ENCODE measurements at places on chromosomes 5 and 9. TPM values are rescaled to one million over a fixed set of nuclear protein-coding genes. Genes with fewer than 3 reads are reported as not detected.
A peak's percentile ranks its signal among the peaks of the same experiment; 100 is the strongest.

The RAB24 gene
- 117 TPM for polyA plus RNA-seq

The PLAC8L1 gene
- polyA plus RNA-seq = 0.55 TPM

The SPINK4 gene
- not detected for polyA plus RNA-seq

- no peak for DNase-seq
These were observed 19.6 kb downstream of the BAAT start for GRCh38 chr9:101365181-101365580.

GRCh38 chr5:53359916-53360517 is 120.4 kb upstream of the FST start:
- DNase-seq = no peak

The PDE4D gene
- polyA plus RNA-seq = 2.4 TPM

- DNase-seq = no peak
These were observed 28.4 kb upstream of the DPYSL3 start for GRCh38 chr5:147538236-147538635.

- DNase-seq = no peak
These were observed 62.4 kb downstream of the SLC28A3 start for GRCh38 chr9:84278130-84278529.

DNA sequence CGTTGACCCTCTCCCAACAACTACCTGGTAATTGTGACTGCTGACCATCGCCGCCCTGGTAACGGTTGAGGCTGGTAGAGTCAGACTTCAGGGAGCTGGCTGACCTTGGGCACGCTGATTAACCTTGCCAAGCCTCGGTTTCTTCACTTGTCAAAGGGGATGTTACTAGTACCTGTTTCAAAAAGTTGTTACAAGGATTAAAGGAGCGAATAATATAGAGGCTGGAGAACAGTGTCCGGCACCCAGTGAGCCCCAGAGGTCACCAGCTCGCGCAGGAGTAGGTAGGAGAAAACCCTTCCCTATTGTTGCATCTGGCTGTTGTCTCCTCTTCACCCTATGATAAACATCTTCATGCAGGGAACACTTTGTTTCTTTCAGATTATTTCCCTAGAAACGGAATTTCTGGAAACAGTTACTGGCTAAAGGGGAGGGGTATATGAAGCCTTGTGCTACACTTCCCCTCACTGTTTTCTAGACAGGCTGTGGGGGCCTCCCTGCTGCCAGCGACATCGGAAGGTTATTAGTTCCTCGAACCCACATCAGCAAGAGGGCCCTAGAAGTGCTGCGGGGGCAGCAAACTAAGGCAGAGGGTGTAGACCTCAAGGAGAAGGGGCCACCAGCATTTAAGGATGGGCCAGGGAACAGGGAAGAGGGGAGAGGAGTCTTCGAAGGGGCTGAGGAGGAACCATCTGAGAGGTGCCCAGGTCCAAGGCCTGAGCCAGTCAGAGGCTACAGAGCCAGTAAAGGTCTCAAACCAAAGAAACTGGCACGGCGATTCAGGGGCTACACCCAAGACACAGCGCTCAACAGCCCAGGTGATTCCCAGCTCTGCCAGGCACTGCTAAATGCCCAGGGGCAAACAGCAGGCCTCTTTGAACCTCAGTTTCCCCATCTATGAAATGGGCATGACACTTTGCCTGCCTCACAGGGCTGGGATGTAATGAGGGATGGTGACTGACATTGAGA is 37.6 kb downstream of the HRH2 start:
- peak; percentile 47 for DNase-seq

The HSPB3 gene
- polyA plus RNA-seq = 3.3 TPM

The PRDM9 gene
- not detected for polyA plus RNA-seq

The C9orf43 gene
- 0.47 TPM for polyA plus RNA-seq

The IL13 gene
- 0.08 TPM for polyA plus RNA-seq

- DNase-seq = peak; percentile 55
These were observed 819 bp downstream of the LSM11 start for GRCh38 chr5:157744051-157745011.

The DDX4 gene
- polyA plus RNA-seq = not detected

GRCh38 chr5:59039296-59040023 is 456.6 kb downstream of the RAB3C start:
- DNase-seq = peak; percentile 87

DNA sequence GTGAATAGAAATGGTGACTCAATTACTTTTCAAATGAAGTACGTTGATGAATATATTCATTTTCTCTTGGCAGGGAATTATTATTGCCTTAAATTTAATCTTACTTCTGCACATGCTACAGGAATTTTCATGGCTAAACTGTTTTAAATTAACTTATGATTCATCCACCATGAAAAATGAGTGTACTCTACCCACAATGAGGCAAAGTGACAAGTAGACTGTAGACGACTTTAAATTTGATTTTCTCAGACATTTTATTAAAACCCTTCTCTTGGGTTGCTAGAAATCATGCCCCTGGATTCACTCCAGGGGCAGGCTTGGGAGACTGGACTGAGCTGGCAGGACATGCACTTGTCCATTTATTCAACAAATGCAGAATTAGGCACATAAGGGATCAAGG is 23.5 kb upstream of the ERAP2 start:
- no peak for DNase-seq

- DNase-seq = peak; percentile 95
These were observed at the start of gene EXOSC2 for GRCh38 chr9:130693426-130694191. Gene EXOSC2 (plus strand): TSS chr9:130693780. CDS start chr9:130693792, 12 bp downstream.

DNA sequence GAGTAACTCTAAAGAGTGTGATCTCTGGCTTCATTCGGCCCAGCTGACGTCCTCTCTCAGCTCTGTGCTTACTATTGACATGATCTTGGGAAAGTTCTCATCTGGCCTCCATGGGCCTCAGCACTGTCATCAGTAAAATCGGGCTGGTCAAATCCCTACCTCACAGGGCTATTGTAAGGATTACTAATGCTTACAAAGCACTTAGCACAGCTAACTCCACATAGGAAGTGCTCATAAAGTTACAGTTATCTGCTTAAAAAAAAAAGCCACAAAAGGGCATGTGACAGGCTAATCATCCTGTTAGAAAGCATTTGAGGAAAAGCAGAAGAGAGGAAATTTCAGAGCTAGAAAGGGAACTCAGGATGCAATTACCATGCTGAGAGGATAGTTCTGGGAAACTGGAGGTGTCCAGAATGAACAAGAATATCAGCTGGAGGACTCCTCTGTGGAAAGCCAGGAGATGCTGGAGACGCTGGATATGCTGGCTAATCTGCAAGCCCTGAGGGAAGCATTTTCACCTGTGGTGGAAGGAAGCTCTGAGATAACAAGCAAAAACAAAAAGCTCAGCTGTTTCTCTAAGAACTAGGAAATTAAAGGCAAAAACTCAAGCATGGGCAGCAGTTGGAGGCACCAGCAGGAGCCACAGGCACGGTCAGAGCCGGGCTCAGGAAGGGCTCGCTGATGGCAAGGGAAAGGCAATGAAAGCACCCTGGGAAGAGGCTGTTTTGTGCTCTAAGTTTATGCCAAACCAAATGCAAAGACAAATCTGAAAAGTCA is 4.4 kb upstream of the BHMT start:
- DNase-seq = no peak

DNA sequence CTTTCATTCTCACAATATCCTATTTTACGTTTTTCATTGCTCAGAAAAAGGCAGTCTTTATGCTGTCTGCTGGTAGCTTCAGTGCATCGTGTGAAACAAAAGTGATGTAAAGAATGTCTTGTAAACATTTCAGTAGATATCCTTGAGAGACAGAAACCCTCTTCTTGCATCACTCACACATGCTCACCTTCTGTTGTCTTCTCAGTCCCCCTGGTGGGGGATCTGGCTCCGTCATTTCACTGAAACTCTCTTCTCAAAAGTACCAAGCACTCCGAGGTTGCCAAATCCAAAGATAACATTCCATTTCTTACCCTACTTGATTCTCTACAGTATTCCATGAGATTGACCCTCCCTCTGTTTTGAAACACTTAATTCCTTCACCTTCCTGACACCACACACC is 46.1 kb upstream of the PCA3 start:
- no peak for DNase-seq

GRCh38 chr5:126054577-126055347 is 368.4 kb upstream of the GRAMD2B start:
- DNase-seq = peak; percentile 41

DNA sequence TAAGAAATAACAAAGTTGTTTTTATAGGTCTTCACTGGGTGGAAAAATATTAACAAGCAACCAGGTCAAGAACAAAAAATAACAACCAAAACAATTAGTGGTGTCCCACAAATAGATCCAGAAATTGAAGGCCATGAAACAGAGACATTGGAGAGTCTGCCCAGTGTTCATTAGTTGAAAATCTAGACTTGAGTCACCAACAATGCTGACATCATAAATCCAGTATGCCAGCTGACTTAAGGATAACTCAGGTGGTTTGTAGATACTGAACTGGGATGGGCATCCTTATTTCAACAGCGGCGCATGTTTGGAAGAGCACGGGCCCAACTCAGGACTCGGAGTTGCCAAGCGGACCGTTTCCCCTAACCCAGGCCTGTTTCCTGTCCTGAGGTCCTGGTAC is 80.7 kb upstream of the TNFAIP8 start:
- no peak for DNase-seq

GRCh38 chr9:7606591-7606990 is 193.0 kb downstream of the DMAC1 start:
- no peak for DNase-seq

GRCh38 chr5:66223637-66224036 is 79.5 kb downstream of the SREK1 start:
- DNase-seq = no peak

The ABO gene
- polyA plus RNA-seq = not detected

DNA sequence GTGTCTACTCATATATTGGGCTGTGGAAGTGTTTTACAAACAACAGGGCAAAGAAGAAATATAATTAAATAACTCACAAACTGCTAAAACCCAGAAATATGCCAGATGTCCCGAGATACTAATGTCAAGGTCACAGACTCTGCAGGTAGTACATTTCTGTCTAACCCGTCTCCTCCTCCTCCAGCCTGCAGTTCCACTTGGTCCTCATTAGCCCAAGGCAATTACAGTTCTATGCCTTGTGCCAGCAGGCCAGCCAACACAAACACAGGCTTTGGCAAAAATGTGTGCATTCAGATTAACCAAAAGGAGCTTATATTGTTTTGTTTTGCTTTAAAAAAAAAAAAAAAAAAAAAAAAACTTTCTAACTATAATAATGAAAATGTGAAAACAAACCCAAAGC is 148.8 kb downstream of the MYO10 start:
- peak; percentile 34 for DNase-seq

- DNase-seq = no peak
These were observed 44.8 kb downstream of the NACC2 start for GRCh38 chr9:136050266-136050700.

GRCh38 chr5:58056546-58056945 is 403.3 kb downstream of the PLK2 start:
- no peak for DNase-seq

The PCDHA12 gene
- 0.54 TPM for polyA plus RNA-seq

Measured in SK-N-SH (cell line).